Activated gamma-delta T cell (primary cell): ENCODE measurements at places on chromosomes 2 and 18.

GRCh38 chr2:231336236-231336635 is 59.3 kb upstream of the B3GNT7 start:
- no peak for DNase-seq

GRCh38 chr2:88066543-88066942 is 1.1 kb upstream of the SMYD1 start:
- no peak for DNase-seq

DNA sequence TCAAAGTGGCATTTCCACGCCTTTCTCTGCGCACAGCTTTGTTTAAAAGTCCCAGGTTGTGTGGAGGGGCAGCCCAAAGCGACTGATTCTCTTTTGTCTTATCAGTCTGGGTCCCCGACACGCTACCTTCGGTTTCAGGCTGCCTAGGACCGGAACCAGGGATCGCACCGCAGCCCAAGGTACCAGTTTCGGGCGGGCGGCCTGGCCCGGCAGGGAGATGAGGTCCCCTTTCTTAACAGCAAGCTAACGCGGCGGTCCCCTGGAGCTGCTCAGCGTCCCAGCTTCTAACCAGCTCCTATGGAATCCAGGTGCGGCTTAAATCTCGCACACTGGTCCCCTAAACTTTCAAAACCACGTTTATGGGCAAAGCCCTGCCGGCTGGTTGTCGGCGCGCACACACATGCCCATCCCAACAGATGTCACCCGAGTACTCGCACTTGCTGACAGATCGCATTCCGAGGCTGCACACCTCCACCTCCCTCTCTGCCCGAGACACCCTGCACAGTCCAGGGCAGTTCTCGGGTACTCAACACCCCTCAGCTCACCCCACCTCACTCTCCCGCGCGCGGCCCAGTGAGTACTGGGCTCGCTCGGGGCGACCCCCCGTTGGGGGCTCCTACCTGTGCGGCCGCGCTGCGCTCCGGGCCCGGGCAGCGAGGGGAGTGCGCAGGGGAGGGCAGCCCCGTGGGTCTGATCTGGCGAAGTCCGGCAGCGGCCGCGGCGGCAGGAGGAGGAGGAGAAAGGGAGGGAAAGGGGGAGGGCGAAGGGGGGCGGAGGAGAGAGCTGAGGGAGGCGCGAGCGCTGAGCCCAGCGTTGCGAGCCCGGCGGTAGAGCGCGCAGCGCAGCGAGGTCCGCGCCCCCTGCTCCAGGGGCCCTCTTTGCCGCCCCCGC is at the start of gene EFEMP1:
TSS of gene EFEMP1 (minus strand) at position 692 of the 891 bp plus-strand sequence. CDS start 1,342 bp downstream, outside the sequence.
- no peak for DNase-seq

DNA sequence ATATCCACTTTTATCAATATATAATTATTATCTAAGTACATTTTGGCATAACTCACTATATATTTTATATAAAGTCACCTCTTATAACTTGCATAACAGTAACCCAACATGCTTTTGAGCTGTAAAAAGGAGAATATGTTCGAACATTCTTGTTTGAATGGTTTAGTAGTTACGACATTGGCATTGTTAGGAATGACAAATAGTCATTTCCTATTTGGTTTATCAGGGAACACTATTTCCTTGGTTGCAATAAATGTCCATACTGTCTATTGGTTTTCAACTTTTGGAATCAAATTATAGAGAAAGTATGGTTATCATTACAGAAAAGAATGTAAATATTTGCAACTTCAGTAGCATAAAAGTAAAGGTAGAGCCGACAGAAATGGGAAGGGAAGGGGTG is 124.1 kb downstream of the PARD3B start:
- no peak for DNase-seq

- DNase-seq: no peak
These were observed 44.0 kb downstream of the KLF7 start for GRCh38 chr2:207121784-207122183.

GRCh38 chr2:173254659-173255058 is 100.0 kb upstream of the CDCA7 start:
- DNase-seq: no peak

DNA sequence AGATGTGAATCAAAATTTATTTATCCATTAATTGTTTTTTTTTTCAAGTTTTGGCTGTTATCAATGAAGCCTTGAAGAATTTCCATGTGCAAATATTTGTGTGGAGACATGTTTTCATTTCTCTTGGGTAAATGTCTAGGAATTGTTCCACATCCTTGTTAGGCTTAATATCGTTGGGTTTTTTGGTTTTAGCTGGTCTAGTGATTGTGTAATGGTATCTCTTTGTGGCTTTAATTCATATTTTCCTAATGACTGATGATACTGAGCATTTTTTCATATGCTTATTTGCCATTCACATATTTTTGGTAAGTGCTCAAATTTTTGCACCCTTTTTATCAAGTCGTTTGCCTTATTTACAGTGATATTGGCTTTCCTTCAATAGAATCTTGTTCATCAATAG is 250.3 kb upstream of the EPHA4 start:
- DNase-seq: no peak

GRCh38 chr2:17792515-17792914 is 23.7 kb upstream of the MSGN1 start:
- DNase-seq: no peak

DNA sequence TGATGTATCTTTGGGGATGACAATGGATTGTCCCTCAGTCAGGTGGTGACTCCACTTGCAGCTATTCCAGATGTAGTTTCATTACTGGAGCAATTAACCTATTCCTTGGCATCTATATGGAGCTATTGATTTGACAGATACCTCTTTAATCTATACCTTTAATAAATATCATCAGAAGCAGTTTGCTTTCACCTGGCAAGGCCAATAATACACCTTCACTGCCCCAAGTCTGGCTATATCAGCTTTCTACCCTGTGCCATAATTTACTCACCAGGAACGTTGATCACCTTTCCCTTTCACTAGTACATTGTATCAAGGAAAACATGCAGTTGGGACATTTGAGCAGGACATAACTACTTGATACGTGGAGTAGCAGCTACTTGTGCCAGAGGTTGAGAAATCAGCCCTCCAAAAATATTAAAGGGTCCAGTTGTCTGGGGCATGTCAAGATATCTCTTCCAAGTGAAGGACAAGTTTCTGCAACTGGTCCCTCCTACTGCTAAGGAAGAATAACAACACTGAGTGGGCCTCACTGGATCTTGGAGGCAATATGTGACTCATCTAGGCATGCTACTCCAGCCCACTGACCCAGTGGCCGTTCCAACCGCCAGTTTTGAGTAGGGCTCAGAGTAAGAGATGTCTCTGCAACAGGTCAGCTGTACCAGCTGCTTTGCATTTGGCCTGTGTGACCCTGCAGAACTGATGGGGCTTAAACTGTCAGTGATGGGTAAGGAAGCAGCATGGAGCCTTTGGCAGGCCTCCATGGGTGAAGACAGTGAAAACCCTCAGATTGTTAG is 67.0 kb downstream of the PSMG2 start:
- no peak for DNase-seq

DNA sequence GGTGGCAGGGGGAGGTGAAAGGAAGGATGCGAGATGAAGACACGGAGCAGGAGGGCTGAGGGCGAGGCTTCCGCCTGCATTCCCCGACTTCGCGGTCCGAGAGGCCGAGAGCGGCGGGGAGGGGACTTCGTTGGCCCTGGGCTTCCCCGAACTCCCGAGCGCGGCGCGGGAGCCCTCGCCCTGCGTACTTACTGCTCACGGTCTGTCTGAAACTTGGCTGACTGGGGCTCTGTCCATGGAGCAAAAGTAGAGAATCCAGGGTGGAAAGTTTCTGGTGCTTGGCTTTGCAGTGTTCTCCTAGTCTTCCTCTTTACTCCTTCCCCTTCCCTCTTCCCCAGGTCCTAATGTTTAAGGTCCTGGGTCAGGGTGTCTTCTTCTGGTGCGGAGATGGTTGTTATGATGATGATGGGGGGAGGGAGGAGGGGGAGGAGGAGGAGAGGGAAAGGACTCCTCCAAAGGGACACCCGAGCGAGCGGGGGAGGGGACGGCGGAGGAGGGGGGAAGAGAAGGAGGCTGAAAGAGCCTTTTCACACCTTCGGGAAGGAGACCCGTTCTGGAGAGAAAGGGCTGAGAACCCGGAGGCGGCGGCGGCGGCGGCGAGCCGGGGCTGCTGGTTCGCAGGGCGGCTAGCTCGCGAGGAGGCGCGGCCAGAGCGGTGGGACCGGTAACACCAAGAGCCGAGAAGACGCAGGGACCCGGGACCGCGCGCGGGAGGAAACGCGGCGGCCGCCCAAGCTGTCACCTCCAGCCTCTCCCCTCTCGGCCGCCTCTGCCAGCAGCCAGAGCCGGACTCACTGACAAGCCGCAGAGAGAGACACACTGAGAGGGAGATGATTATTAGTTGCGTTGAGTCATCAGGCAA is at the start of gene SATB2:
TSS of gene SATB2 (minus strand) at position 793 of the 862 bp plus-strand sequence. CDS start 1,902 bp downstream, outside the sequence.
- no peak for DNase-seq

- no peak for DNase-seq
These were observed 185.3 kb downstream of the PARD3B start for GRCh38 chr2:204730603-204731002.

GRCh38 chr2:133362061-133362476 is 206.2 kb downstream of the NCKAP5 start:
- DNase-seq: no peak

DNA sequence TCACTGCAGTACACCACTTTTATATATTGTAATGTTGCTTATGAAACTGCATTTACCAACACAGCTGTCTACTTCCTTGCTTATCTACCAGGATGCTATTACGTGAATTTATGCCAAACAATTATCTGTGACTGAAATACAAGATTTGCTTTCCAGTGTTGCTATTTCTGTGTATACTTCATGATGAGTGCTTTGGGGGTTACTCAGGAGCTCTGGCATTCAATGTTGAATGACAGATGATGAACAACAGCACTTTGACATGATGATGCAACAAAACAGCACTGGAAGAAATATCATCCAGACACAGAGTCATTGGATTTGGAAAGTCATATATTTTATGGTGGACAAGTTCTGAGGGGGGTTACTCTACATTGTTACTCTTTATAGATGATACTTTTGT is 125.8 kb downstream of the NETO1 start:
- DNase-seq: no peak

DNA sequence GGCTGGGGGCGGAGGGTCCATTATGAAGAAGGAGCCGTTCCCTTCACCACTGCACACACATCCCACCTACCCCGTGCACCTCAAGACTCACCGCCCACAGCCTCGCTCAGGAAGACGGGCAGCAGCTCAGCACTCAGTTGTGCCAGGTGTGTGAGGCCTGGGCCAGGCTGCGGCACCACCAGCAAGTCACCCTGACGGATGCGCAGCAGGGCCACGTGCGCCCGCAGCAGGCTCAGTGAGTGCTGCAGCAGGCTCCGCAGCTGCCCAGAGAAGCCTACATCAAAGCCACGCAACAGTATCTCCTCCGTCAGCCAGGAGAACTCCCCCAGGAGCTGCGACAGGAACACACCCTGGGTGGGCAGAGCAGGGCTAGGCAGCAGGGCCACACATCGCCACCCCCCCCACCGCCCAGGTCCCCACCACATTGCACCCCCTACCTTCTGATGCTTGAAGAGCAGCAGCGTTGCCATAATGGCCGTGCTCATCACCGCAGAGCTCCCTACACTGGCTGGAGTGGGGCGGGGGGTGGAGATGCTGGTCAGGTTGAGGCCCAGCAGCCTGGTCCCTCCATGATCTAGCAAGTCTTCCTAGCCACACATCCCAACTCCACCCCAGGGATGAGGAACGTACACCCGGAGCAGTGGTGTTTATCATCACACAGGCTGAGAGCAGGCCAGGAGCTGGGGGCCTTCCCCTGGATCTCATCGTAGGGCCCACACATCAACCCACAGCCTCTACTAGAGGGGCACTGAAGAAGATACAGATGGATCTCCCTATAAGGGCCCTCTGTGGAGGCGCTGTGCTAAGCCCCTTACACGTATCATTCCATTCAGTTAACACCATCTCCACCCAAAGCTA is 10.2 kb downstream of the GPAT2 start:
- no peak for DNase-seq
